ENCODE measurements at places on chromosomes 13 and 19.

DNA sequence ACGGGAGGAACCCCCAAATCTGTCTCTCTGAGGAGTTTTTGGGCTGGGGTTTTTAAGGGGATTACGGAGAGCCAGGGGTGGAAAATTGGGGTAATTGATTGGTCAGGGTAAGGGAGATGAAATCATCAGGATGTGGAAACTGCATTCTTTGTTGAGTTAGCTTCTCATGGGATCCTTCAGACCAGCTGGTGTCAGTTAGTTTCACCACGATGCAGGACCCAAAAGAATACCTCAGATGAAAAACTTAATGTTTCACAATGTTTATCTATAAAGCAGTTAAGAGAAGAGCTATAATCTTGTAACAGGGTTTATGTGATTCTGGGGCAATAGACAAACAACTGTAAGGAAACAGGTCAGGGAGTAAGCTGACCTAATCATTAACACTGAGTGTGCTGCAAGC is 230.8 kb downstream of the POU4F1 start:
- peak; percentile 35 for DNase-seq

- no peak for DNase-seq
Measured at GRCh38 chr13:106522898-106523525, 12.4 kb downstream of the EFNB2 start.

- DNase-seq: peak; percentile 71
Measured at GRCh38 chr19:10478903-10479384, 24.2 kb downstream of the KEAP1 start.

- no peak for DNase-seq
Measured at GRCh38 chr19:16141043-16141442, 2.4 kb upstream of the HSH2D start.

DNA sequence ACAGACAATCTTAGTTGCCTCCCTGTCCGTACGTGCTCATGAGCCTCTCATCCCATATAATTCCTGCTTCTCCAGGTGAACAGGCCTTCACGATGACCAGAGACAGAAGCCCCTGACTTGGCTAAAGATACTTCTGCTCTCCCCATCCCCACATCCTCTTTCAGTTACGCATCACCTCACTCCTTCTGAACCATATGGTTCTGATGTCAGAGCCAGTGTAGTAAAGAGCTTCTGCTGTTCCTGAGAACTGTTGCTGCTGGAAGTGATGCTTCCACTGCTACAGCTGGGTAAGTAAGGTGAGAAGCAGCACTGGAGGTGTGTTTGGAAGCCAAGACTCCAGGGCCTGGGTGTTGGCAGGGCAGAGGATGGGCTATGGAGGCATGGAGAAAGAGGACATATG is 12.9 kb downstream of the SIGLECL1 start:
- no peak for DNase-seq

- no peak for DNase-seq
Measured at GRCh38 chr13:39185326-39185725, 147.1 kb downstream of the NHLRC3 start.

GRCh38 chr13:51065372-51066090 is 45.5 kb downstream of the C13orf42 start:
- no peak for DNase-seq

- no peak for DNase-seq
Measured at GRCh38 chr19:11570039-11570462, 7.4 kb downstream of the ACP5 start.
